ENCODE measurements at places on chromosomes 5 and 9.

DNA sequence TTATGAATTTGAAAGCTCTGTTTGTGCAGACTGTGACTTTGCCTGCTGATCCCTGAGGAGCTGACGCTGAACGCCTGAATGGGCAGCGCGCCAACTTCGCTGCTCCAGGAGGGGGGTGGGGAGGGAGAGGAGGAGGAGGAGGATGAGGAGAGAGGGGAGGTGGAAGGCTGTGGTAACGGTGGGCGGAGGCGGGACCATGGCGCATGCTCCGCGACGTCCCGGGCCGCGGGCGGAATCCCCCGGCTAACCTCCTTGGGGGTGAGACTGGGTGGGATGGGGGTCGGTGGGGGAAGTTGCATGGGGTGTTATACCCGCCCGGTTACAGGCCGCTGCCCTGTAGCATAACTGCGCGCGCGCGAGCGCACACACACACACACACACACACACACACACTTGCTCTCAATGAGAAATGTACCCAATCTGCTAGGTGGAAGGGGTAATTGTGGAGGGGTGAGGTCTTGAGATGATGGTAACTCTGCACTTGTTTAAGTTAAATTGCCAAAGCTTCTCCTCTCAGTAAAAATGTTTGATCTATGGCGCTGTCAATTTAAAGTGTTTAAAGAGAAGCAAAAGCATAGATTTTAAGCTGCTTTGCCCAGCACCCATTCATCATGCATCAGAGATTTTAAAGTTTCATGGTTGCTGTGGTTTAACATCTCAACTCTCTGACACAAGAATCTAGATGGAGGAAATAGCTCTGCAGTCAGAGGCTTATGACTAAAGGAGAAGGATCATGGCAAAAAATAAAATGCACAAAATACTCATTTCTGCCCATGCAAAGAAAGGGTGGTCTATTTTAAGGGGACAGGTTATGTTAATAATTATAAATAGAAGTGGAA, 76.6 kb upstream of the TBCA start:
- DNase-seq: no peak

DNA sequence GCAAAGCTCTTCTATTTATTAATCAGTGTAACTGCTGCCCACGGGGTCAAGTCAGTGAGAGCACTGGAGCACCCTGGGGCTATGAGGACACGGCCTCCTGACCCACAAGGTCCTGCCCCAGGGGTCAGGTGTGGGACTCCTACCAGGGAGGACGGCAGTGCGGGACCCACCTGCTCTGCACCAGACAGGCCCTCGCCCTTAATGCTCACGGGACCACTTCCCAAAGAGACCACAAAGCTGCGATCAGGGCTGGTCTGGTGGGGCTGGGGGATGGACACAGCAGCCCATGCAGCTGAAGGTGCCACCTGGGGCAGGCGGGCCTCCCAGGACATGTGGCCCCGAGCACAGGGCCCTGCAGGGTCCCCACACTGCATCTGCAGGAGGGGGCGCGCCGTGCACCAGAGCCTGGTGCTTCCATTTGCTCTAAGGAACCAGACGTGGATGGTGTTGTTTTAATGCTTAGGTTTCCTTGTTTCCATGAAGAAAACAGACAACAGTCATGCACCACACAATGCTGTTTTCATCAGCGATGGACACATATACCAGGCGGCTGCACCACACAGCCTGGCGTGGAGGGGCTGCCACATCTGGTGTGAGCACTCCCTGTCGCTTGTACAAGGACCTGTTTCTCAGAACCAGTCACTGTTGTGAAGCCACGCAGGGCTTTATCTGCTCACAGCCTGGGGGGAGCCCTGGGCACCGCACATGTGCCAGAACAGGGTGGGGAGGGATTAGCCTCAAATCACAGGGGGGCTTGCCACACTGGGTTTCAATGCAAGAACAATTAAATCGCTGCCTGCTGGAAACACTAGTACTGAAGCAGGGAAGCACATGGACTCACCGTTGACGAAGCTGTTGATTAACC, 22.6 kb downstream of the CLPTM1L start:
- DNase-seq: no peak

- DNase-seq: no peak
These were observed 50.4 kb downstream of the PPIC start for GRCh38 chr5:122985954-122986721.

- no peak for DNase-seq
These were observed 204.1 kb downstream of the DEPDC1B start for GRCh38 chr5:60495644-60496520.

DNA sequence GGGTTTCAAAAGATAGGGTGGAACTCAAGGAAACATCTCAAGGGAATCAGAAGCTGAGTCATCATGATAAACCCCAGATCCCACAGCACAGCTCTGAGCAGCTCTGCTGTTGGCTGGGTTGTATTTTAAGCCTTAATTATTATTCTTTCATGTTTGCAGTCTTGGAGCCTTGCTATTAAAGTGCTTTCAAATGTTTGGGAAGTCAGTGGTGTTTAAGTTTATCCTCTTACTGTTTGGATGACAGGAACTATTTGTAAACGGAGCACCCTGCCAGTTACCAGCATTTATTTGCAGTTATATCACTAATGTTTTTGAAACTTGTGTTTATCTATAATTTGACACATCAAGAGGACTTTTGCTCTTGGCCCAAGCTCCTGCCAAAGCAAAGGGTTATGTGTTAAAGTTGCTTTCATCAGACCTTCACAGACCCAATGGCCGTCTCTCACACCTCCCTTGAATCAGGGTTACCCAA, 141.1 kb upstream of the SPDL1 start:
- peak; percentile 47 for DNase-seq

GRCh38 chr5:72160959-72161358, 53.7 kb downstream of the MAP1B start:
- DNase-seq: no peak

- DNase-seq: no peak
These were observed 213.6 kb upstream of the S1PR3 start for GRCh38 chr9:88777498-88778312.

DNA sequence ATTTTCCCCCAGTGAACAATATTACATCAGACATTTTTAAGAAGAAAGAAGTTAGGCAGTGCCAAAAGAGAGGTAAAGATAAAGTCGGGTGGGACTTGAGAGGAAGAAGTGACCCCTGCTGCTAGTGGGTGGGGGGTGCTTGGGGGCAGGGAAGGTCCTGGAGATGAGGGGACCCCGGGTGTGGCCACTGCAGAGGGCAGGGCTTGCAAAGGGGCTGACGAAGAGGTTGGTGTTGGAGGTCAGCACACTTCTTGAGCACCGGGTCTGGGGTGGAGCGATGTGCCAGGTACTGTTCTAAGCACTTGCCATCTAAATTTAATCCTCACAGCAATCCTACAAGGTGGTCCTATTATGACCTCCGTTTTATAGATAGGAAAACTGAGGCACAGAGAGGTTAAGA, 62.0 kb downstream of the AMBP start:
- no peak for DNase-seq

DNA sequence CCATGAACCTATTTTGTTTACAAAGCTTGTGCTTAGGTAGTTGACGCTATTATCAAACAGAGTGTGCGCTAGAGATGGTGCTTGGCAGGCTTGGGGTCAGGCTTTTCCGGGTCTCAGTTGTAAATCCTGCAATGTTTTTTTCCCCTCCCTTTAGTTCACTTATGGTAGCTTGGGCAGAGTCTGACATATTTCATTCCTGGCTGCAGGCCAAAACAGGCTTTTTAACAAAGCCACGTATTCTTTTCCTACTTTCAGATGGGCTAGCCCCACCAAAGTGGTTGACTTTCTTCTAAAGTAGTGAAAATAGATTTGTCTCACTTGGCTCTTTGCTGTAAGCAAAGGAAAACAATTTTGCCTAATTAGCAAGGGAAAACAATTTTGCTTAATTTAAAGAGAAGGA, 58.0 kb upstream of the FBN2 start:
- DNase-seq: no peak

DNA sequence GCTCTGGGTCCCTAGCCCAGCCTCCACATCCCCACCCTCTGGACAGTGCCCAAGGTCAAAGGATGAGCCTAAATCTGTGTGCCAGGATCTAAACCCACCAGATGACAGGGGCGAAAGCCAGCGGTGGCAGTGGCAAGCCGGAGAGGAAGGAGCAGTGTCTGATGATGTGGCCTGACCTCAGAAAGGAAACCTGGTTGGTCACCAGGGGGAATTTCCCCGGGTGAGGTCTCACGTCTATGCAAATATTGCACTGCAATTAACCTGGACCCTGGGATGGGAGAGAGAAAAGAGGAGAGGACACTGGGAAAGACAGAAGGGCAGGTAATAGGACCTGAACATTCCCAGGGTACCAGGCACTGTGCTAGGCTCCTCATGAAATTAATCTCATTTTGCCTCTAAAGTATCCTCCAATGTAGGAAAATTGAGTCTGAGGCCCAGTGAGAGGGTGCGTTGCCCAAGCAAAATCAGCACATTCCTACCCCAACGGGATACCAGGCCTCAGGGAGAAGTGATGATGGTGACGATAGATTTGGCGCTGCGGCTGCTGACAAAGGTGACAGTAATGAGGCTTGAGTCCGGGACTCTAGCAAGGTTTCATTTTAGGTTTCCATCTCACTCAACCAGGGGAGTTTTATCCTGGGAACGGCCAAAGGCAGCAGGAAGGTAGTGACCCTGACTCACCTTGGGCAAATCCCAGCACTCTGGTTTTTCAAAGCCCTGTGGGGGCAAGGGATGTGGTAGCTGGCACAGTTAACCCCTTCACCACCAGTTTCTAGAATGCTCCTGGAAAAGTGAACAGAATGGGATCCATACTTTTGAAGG, 13.4 kb upstream of the TNIP1 start:
- DNase-seq: no peak

GRCh38 chr5:53160895-53161294, 51.3 kb upstream of the MOCS2 start:
- no peak for DNase-seq

GRCh38 chr9:1890201-1890600, 124.9 kb upstream of the SMARCA2 start:
- DNase-seq: no peak

- no peak for DNase-seq
These were observed 238.9 kb downstream of the HSPA4 start for GRCh38 chr5:133290669-133291240.

- DNase-seq: peak; percentile 43
These were observed 105.0 kb downstream of the FBXL7 start for GRCh38 chr5:15604986-15605385.

- peak; percentile 11 for DNase-seq
These were observed 145.3 kb upstream of the RAPGEF1 start for GRCh38 chr9:131885144-131885609.

GRCh38 chr5:157080286-157080685, 21.4 kb upstream of the HAVCR1 start:
- DNase-seq: no peak

DNA sequence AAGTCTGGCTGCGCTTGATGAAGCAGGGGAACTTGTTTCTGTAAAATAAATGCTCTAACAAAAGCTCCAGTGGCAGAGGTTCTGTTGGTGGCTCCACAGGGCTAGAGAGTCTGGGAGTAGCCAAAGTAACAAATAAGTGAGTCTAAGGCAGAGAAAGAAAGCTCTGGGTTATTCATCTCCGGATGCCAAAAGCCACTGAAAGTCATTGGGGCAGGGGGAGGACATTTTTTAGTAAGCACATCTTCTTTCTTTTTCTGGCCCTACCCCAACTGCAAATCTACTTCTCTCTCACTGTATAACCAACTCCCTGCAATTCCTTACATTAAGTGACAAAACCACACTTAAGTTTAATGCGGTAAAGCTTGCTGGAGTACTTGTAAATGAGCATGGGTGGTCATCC, 141.6 kb downstream of the INSYN2B start:
- no peak for DNase-seq

DNA sequence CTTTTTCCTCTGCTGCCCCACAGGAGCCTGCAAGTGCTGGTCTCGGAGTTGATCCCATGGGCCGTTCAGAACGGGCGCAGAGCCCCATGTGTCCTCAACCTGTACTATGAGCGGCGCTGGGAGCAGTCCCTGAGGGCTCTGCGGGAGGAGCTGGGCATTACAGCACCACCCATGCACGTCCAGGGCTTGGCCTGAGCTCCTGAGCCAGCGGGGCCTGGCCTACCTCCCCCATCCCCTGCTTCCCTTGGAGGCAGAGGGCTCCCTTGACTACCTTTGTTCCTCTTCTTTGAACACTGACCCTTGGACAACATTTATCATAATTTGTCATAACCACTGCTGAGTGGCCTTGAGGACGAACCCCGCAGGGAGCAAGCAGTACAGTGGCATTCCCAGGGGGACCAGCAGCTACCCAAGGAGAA, 6.9 kb upstream of the SLC27A4 start:
- DNase-seq: no peak

DNA sequence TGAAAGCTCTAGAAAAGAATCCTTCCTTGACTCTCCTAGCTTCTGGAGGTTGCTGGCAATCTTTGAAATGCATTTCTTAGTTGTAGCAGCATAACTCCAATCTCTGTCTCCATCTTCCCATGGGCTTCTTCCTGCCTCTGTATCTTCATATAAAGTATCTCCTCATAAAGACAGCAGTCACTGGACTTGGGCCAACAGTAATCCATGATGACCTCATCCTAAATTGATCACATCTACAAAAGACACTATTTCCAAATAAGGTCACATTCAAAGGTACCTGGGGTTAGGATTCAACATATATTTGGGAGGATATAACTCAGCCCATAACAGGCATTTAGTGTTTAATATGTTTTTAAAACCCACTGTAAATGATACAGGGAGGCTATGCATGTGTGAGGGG, 123.3 kb downstream of the MLLT3 start:
- DNase-seq: no peak

DNA sequence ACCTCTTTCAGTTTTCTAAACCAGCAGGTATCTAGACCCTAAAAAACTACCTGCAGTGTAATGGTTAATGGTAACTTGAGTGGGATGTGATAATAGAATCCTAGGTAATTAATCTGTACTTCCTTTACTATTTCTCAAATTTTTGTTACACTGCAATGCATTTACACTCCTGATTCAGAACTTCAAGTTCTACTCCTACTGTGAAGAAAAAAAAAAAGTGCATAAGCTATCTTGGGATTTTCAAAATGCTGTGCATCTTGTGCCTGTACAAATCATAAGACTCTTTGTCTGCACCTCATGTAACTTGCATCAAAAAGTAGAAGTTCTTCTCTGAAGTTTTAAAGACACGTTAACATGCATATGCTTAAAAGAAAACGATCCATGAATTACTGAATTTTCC, 554.1 kb downstream of the CETN3 start:
- DNase-seq: no peak

GRCh38 chr9:16131264-16131663, 578.4 kb downstream of the CCDC171 start:
- DNase-seq: no peak

DNA sequence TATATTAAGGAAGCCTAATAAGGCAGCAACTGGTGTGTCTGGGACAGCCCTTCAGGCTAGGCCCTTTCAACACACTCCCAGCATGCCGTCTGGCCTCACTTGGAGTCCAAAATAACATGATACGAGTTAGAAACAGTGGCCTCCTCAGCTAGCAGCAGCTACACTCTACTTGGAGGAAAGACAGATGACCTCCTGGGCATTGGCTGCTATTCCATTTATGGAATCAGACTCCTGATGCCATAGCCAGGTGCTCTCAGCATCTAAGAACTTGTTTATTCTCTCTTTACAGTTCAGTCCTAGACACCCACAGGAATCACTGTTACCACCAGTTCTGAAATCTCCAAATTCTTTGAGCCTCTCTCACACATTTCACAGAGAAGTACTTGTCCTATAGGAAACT, 31.8 kb downstream of the RUSC2 start:
- DNase-seq: no peak
